H54 (cell line): ENCODE measurements at places on chromosomes 5 and 9.
A peak's percentile ranks its signal among the peaks of the same experiment; 100 is the strongest.

GRCh38 chr9:20044686-20045085 lies 255.8 kb upstream of the SLC24A2 start:
- no peak for DNase-seq

- DNase-seq: no peak
These were observed 1.2 kb upstream of the PCDHGA5 start for GRCh38 chr5:141362719-141363118.

- no peak for DNase-seq
These were observed 234.8 kb downstream of the GLIS3 start for GRCh38 chr9:4065054-4065453.

DNA sequence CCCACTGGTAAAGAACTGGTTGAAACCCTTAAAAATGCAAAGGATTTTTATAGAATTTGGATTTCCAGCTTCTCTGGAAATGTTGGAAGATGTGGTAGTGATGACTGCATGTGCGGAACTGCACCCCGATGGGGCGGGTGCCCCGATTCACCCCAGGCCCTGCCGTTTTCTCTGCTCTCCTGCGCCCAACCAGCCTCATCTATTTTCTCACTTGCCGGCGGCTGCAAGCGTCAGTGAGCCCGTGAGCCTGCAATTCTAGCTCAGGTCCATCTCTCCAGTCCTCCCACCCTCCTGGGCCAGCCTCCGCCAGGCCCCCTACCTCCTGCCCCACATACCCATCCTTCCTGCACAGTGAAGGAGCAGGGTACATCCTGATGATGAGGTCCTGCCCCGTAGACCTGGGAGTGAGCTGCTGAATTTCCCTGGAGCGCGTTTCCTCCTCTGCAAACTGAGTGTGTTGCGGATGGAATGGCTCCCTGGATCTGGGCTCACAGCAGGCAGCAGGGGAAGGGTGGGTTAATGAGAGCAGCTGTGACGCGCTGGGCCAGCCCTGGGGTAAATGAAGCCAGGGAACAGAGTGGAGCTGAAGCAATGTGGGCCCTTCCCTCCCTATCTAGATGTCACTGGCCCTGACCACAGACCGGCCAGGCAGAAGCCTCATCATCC lies 45.9 kb upstream of the PHYKPL start:
- no peak for DNase-seq

DNA sequence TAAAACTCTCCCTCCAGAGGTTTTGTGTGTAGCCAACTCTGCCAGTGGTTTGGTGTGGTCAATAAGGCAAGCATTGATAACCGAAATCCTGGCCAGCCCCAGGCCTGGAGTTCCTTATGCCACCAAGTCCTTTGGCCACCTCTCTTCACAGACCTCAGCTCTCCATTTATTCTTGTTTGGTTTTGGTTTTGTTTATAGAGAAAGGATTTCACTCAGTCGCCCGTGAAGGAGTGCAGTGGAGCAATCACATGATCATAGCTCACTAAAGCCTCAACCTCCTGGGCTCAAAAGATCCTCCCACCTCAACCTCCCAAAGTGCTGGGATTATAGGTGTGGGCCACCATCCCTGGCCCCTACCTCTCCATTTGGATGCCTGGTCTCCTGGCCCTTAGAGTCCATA lies 55.4 kb upstream of the PPARGC1B start:
- DNase-seq: no peak

GRCh38 chr5:104635227-104635626 lies 1072.6 kb upstream of the NUDT12 start:
- DNase-seq: peak; percentile 5

DNA sequence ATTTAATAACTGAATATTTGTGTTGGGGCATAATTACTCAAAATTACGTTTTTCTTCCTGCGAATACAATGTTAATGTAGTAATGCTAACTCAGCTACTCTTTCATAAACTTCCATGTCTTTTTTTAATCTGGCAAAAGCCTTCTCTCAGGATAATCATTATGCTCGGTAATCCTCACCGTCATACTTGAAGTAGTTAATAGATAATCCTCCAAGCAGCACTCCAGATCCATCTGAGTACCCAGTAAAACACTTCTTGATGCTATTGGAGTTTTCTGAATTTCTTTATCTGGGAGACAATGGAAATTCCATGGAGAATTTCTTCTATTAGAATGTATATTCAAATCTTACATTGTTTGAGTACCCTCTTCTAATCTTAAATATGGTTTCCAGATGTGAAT lies 34.3 kb downstream of the PARP8 start:
- no peak for DNase-seq

- DNase-seq: peak; percentile 16
These were observed 153.1 kb downstream of the PCSK1 start for GRCh38 chr5:96279801-96280542.

DNA sequence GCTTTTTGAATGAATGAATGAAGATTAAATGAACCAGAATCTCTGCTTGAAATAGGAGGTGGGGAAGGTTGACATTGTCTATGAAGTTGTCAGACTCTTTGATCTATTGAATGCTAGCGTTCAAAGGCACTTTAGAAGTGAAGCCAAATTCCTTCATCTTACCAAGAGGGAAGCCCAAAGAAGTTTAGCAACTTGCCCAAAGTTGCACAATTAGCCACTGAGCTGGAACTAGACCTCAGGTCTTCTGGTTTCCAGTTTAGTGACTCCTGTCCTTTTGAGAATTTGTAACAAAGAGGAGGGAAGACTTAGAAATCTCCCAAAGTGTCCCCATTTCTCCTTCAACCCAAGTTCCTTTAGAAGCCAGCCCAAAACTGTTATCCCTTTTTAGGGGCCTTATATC lies 20.7 kb upstream of the SLC1A3 start:
- no peak for DNase-seq

GRCh38 chr9:81671880-81672280 lies 17.5 kb downstream of the TLE1 start:
- no peak for DNase-seq

- no peak for DNase-seq
These were observed 15.6 kb downstream of the IRF1 start for GRCh38 chr5:132474881-132475496.

DNA sequence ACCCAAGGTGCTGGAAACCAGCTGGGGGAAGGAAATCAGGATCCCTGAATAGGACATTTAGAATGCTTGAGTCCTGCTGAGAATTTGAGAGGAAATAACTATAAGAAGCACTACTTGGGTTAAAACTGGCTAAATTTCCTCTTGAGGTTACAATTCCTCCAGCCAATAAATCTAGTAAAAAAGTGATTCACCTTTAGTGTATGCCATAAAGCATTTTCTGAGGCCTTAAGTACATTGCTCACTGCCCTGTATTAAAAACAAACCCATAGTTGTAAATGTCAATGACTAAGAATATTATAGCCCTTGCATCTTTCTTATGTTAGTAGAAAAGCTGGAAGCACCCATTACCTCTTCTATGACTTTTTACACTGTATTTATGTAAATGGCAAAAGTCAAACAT lies 634.7 kb upstream of the ARRDC3 start:
- peak; percentile 3 for DNase-seq

- no peak for DNase-seq
These were observed 3.9 kb downstream of the GPRIN1 start for GRCh38 chr5:176606032-176606431.

GRCh38 chr9:4814913-4815312 lies 22.2 kb downstream of the RCL1 start:
- no peak for DNase-seq

DNA sequence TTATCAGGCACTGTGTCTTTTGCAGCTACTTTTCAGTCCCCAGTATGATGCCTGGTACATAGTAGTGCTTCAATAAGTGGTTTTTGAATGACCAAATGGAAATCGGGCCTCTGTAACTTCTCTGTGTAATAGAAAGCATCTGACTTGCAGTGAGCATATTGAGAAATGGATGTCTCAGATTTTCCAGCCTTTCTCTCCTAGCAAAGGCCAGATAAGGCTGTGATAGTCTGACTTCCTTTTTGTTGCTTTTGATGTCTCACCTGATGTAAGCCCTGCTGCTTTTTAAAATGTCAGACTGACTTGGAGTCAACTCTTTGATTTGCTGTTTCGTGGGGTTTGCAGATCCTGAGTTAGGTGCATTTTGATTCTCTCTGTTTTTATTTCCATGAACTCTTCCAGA lies 590.0 kb upstream of the ZNF608 start:
- no peak for DNase-seq
